ENCODE measurements at places on chromosomes 2 and 18.

GRCh38 chr18:78571831-78572347, 407.7 kb upstream of the SALL3 start:
- DNase-seq = no peak

GRCh38 chr18:22838639-22839277, 94.4 kb upstream of the RBBP8 start:
- no peak for DNase-seq

GRCh38 chr2:122341007-122341406, 585.6 kb downstream of the TSN start:
- no peak for DNase-seq

- DNase-seq = no peak
These were observed 229.3 kb downstream of the NBAS start for GRCh38 chr2:15331787-15332186.

DNA sequence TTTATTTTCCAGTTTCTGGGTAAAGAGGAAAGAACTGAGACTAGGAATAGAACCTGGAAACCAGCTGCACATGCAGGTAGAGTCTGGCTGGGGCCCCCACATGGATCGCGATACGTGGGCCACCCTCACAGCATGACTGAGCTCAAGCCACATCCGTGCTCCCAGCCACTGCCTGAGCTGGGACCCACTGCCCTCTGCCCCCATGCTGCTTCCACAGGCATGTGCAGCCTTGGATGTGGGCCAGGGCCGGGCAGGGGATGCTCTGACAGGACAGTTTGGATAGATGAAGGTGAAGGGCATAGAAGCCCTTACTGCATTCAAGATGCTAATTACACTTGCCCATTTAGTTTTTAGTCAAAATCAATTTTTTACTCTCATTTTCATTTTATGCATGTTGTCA, 321.2 kb downstream of the DCDC2C start:
- no peak for DNase-seq

GRCh38 chr18:59665057-59666006, 31.9 kb downstream of the CCBE1 start:
- DNase-seq = no peak

DNA sequence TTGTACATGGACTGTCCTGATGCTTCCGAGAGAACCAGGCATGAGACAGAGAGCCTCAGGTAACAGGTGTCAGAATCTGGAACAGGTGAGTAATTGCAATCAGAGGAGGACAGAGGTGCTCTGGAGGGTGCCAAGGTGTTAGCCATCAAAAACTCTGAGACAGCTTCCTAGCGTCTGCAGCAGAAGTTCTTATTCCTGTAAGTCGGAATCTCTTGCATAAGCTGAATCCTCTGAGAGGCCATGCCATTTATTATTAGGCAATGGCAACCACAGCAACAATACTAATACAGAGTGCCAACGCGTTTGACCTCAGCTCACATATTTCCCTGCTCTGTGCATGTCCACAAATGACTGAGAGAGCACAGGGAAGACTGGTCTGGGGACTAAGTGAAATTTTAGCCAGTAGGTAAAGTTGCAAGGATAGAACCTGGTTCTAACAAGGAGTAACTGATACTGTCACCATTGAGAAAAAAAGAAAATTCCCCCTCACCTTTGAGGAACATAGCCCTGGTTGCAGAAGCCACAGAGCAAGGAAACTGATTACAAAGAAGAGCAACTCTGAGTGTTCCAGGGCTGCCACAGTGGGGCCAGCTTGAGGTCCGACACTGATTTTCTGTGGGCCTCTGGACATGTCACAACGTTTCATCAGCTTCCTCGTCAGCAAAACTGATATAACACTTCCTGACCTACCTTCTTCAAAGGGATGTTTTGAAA, 55.1 kb upstream of the ACSL3 start:
- DNase-seq = no peak

GRCh38 chr2:10890706-10891270, 20.9 kb upstream of the KCNF1 start:
- DNase-seq = no peak

DNA sequence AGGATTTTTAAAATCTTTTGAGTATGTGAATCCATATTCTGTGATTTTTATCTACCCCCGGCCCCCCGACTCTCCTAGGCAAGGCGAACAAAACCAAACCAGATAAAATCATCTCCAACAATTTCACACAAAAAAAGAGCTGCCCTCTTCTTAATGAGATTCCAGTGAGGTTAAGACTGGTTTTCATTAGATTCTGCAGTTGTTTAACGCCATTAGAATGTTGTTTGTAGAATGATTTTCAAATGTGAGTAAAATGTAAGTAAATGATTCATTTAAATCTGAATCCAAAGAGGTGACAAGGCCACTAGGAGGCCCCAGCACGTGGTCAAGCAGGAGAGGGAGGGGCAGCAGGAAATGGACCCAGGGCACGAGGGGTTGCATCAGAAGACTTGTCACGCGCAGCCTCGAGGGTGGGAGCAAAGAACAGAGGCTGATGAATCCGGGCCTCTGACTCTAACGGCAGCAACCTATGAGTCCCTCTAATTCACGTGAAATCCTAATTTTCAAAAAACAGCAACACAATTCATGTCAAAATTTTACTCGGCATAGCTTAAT, 24.3 kb upstream of the KLHL29 start:
- no peak for DNase-seq

- DNase-seq = no peak
These were observed 156.9 kb upstream of the MYCN start for GRCh38 chr2:15783489-15783888.

GRCh38 chr2:156647377-156648010, 211.3 kb downstream of the GPD2 start:
- no peak for DNase-seq

DNA sequence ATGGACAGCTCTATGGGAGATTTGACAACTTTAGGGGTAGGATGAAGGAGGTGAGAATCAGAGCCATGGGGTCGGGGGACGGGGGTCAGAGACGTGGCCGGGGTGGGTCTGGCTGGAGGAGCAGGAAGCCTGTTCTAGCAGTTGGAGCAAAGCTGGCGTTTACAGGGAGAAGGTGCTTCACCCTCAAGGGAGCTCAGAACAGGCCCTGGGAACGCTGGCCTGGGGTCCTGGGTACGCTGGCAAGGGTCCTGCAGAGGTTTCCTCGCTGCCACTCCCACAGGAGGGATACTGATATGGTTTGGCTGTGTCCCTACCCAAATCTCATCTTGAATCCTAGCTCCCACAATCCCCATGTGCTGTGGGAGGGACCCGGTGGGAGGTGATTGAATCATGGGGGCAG, 205.0 kb upstream of the ARL4C start:
- DNase-seq = no peak

DNA sequence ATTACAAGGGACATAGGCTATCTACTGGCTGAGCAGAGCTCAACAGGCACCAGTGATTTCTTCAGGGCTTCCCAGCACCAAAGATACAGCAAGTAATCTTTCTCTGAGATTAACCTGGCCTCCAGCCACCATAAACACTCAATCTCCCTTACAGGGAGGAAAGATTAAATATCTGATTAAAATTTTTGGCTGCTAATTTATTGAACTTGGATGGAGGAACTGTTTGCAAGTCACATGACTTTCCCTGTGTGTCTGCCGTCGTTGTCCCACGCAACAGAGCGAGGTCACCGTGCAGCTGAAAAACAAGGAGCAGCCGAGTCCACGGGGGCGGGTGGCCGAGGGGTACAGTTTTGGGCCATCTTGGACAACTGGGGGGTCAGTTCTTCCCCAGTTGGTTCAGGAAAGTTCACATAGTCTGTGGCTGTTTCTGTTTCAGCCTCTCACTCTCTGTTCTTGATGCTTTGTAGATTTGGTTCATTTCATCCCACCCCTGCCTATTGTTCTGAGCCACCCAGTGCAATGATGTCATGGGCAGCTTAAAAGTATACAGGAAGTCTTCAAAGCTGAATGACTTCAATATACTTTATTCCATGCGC, 186.8 kb upstream of the CTAGE1 start:
- no peak for DNase-seq

DNA sequence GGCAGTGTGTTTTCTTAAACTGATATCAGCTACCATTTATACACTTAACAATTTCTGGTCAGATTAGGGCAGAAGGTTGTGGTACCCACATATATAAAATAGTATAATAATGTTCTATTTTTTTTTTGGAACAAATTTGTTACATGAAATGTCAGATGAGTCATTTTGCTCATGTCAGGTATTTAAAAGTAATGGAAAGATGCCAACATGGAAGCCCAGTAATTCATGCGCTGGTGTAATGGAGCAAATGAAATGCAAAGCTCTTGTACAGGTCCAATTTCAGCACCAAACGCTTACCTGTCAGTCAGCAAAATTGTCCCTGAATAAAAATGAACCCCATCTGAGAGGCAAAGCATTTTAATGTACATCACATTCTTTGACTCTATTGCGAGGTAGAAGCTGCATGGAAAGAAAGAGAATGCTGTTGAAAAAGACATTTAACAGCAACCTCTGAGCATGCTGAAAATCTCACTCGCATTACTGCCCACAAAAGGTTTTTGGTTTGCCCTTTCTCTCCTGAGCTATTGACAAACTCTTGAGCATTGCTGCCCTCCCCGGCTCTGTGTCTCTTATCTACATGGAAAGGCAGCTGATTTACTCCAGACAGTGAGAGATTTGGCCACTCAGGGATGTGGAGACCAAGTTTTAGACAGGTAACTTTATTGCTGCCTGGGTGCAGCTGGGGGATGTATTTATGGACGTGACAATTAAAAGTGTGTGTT, 217.5 kb downstream of the CAMKMT start:
- DNase-seq = no peak

GRCh38 chr18:61471942-61472341, 138.7 kb downstream of the CDH20 start:
- no peak for DNase-seq

DNA sequence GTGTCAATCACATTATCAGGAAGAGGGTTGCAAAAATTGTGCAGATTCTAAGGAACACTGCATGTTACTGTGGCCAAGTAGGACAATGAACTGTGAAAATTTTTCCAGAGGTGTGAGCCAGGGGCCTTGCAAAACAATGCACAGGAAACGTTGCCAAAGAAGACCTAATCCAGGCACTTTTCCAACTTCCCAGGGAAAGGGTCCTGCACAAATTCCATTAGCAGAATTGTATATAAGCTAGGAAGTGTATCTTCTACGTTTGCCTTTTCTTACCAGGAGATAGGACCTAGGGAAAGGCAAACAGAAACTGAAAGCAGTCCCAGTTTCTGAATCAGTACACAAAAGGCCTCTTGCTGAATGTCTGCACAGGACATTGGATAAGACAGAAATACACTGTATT, 1888.3 kb upstream of the CELF4 start:
- DNase-seq = no peak

GRCh38 chr2:146826388-146826787, 1018.4 kb upstream of the ACVR2A start:
- DNase-seq = no peak

DNA sequence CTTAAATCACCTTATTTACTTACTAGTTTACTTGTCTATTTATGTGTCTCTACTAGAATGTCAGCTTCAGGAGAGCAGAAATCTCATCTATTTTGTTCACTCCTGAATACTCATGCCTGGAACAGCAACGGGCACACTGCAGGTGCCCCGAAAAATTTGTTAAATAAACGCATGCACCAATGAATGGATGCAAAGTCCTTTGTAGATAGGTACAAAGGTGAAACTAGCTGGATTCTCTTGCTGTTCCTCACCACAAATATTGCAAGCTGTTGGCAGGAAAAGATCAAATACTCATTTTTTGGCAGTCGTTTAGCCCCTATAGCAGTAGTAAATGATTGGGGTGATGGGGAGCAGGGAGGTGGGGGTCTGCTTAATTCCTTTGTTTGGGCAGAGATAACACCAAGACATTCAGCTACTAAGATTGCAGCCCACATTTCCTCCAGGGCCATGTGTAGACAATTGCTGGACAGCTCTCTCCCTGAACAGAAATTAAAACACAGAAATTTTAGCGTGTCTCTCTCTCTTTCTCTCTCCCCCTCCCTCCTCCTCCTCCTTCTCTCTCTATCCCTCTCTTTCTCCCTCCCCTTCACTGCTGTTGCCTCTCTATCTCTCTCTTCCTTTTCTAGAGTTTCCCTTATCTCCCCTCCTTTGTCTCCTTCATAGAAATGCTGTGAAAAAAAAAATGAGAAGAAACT, 5.4 kb downstream of the MARCHF4 start:
- no peak for DNase-seq

- DNase-seq = no peak
These were observed 154.4 kb upstream of the PXDN start for GRCh38 chr2:1898461-1899395.

- no peak for DNase-seq
These were observed 142.1 kb downstream of the MYT1L start for GRCh38 chr2:2188941-2189340.

DNA sequence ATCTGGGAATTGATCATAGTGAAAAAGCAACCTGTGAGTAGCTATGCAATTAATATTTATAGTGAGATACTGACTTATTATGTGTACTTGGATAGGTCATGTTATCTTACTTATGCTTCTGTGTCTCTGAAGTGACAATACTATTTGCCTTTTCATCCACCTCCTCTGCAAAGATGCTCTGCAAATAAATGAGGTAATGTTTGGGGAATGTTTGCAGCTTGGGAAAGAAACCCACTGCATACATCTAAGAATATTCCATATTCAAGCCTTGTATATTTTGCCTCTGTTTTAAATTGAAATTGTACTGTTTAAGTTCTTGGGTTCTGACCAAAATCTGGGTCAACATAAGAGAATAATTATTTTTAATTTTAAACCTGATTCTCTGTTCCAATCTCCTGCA, 217.4 kb upstream of the DTNA start:
- DNase-seq = no peak

GRCh38 chr18:59354731-59355130, 4.3 kb downstream of the LMAN1 start:
- no peak for DNase-seq

DNA sequence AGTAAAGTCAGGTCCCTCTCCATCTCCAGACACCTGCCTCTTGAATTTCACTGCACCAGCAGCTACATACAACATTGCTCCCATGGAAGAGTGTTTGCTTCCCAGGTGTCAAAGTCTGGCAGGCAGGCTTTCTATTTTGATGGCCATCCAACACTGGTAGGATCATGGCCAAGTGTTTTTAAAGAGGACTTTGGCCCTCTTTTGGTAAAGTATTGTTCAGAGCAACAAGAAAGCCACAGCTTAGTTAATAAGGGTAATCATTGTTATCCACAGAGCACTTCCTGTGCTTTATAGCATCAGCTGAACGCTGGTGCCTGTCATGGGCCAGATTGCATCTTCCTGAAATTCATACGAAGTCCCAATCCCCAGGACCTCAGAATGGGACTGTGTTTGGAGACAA, 133.2 kb downstream of the NCK2 start:
- no peak for DNase-seq

DNA sequence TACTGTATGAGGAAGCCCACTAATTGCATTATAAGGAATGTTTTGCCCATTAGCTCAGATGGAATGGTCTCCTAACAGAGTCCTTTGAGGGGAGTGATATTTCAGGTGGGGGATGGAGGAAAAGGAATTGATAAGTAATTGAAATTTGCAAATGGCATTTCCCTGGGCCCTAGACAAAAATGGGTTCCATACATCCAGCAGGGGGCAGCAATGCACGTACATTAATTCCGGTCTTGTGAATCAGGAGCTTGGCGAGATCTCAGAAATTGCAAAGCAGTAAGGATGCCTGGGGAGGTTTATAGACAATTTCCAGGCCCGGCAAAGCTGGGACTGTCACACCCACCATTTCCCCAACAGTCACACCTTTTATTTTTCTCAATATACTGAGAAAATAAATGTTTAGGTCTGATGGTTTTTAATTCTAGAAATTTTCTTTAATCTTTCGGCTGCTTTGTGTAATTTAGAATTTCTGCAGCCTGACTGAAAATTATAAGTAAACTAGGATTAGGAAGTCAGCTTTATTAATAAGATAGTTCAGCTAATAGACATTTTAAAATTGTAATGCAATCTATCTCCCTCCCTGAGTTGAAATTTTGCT, 122.8 kb downstream of the LYPD1 start:
- peak; percentile 2 for DNase-seq

GRCh38 chr2:238698072-238698352, 149.9 kb upstream of the TWIST2 start:
- no peak for DNase-seq
